Tibial nerve (tissue), 4 donors: ENCODE measurements at places on chromosomes 11 and 22. TPM values are rescaled to one million over a fixed set of nuclear protein-coding genes. Genes with fewer than 3 reads are reported as not detected.

Gene PAMR1
- total RNA-seq = 7.7 TPM

Gene LDHAL6A
- total RNA-seq = not detected

Gene SOX10
- total RNA-seq = 94.0 TPM

Gene HBE1
- not detected for total RNA-seq

Gene INSC
- 18.8 TPM for total RNA-seq

Gene KDM4E
- total RNA-seq = not detected

Gene TRIM6
- 5.9 TPM for total RNA-seq

Gene SNX19
- total RNA-seq = 141 TPM

Gene HPS5
- total RNA-seq = 101 TPM

Gene PITPNB
- 41.7 TPM for total RNA-seq

Gene FAM227A
- 1.3 TPM for total RNA-seq

Gene OR52A1
- not detected for total RNA-seq

Gene MMP1
- total RNA-seq = not detected

Gene ANKRD49
- total RNA-seq = 10.2 TPM

Gene DEFB131B
- total RNA-seq = not detected

Gene POU2AF1
- total RNA-seq = 0.87 TPM

Gene ELMOD1
- 1.0 TPM for total RNA-seq

Gene XPNPEP3
- total RNA-seq = 12.9 TPM

Gene IFITM10
- total RNA-seq = 5.9 TPM

Gene OR8G5
- not detected for total RNA-seq

Gene SOX6
- 13.1 TPM for total RNA-seq

Gene MRGPRX3
- total RNA-seq = not detected

Gene EEF1G
- 1,132 TPM for total RNA-seq

Gene PDGFD
- total RNA-seq = 26.5 TPM

Gene NPAS4
- total RNA-seq = not detected

Gene CFAP68
- total RNA-seq = 29.3 TPM

Gene LRRC32
- total RNA-seq = 83.4 TPM

Gene GAL3ST1
- 17.4 TPM for total RNA-seq

Gene GRK3
- 11.1 TPM for total RNA-seq
